ENCODE measurements at places on chromosomes 2 and 18. TPM values are rescaled to one million over a fixed set of nuclear protein-coding genes. Genes with fewer than 3 reads are reported as not detected.

DNA sequence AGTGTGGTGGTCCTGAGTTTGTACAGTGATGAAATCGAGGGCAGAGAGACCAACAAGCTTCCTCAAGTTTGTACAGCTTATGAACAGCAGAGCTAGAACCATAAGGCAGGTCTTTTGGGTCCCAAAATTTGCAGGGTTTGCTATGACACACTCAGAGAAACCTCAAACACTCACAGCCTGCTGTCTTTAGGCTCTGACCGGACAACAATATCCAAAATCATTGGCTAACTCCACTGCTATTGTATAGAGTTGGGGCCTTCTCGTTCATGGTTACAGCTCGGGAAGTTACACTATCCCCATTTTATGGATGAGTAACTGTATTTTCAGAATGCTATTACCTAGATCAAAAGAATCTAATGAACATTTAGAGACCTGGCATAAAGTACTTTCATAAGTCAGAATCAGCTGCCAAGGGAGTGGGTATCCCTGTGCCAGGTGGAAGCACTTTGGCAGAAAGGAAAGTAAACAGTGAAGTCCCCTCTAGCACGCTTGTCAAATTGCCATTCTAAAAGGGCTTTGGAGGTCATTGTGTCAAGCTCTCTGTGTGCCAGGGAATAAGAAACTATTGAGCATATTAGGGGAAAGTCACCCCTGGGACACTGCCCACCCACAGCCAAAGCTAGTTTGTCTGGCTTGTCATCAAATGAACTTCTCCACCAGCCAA is 331.8 kb downstream of the ALK start:
- H3K4me3 ChIP-seq = no peak overlapping the region
- H3K4me1 ChIP-seq = no peaks in the 10 kb centered on the region
- H3K36me3 ChIP-seq = no peaks in the 10 kb centered on the region
- no peak for DNase-seq
- H3K27me3 ChIP-seq = no peaks in the 10 kb centered on the region
- no peak overlapping the region for H3K27ac ChIP-seq

The CPLX4 gene
- total RNA-seq = not detected

The UGT1A3 gene
- not detected for total RNA-seq

DNA sequence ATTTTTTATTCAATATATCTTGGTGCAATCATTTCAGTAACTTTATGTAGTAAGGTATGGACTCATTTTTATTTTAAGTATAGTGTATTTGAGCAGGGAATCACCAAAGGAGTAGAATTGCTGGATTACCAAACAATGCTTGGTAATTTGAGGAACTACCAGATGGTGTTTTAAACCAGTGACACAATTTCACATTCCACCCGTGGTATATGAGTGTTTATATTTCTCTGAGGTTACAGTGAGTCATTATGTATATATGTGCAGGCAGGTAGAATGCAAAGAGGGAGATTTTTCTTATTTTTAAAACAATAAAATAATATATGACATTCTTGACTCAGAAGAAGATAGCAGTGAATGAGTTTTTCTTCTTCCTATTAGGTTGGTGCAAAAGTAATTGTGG is 596.9 kb downstream of the DCC start:
- no peaks in the 10 kb centered on the region for H3K4me1 ChIP-seq
- no peak overlapping the region for H3K4me3 ChIP-seq
- no peak overlapping the region for H3K27ac ChIP-seq

DNA sequence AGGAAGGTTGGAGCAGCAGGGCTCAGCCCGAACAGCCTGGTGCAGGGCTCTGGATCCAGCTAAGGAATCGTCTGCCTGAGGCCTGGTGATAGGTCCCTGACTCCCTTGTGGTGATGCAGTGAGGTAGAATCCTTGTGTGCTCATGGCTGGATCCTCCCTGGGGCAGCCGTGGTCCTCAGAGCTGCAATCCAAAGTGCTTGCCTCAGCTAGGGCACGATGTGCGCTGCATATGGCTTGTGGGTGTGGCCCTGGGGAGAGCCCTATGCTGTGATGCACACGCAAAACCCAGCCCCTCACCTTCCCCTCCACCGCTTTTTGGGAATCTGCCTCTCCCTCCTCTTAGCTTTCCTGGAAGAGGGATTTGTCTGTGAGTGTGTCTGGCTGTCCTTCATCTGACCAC is 142.2 kb downstream of the DYSF start:
- no peak overlapping the region for H3K27ac ChIP-seq
- no peak for DNase-seq
- H3K4me1 ChIP-seq = no peaks in the 10 kb centered on the region
- H3K4me3 ChIP-seq = no peak overlapping the region
- H3K36me3 ChIP-seq = no peaks in the 10 kb centered on the region
- no peaks in the 10 kb centered on the region for H3K27me3 ChIP-seq
